Activated naive CD4-positive, alpha-beta T cell treated with anti-CD3 and anti-CD28 coated beads for 36 hours (primary cell): ENCODE measurements at places on chromosomes 7 and 10. TPM values are rescaled to one million over a fixed set of nuclear protein-coding genes. Genes with fewer than 3 reads are reported as not detected.

DNA sequence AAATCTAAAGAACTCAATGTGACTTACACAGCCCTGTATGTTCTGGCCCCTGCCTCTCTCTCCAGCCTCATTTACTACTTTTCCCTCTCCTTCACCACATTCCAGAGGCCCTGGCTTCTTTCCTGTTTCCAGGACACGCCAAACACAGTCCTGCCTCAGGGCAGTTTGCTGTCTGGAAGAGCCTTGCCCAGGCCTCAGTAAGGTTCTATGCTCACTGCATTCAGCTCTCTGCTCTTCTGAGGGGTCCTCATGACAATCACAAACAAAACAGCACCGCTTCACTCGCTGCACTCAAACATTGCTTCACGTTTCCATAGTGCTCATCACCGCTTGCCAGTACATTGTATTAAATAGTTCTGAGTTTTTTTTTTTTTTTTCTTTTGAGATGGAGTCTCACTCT lies 35.1 kb upstream of the GARS1 start:
- no peaks in the 10 kb centered on the region for H3K4me1 ChIP-seq
- no peaks in the 10 kb centered on the region for H3K27me3 ChIP-seq
- no peak overlapping the region for H3K27ac ChIP-seq
- DNase-seq = no peak
- H3K4me3 ChIP-seq = no peak overlapping the region

The CTAGE4 gene
- 1.5 TPM for total RNA-seq

The PTF1A gene
- not detected for total RNA-seq

The TLL2 gene
- total RNA-seq = 0.07 TPM

The GRID2IP gene
- total RNA-seq = 0.12 TPM
